ENCODE measurements at places on chromosomes 2 and 18.

- DNase-seq, result no peak
Measured at GRCh38 chr2:121944072-121944831, 188.8 kb downstream of the TSN start.

- DNase-seq, result no peak
Measured at GRCh38 chr2:163081754-163082153, 243.2 kb upstream of the KCNH7 start.

GRCh38 chr2:232511336-232511890 lies 8.8 kb upstream of the PRSS56 start:
- no peak for DNase-seq

DNA sequence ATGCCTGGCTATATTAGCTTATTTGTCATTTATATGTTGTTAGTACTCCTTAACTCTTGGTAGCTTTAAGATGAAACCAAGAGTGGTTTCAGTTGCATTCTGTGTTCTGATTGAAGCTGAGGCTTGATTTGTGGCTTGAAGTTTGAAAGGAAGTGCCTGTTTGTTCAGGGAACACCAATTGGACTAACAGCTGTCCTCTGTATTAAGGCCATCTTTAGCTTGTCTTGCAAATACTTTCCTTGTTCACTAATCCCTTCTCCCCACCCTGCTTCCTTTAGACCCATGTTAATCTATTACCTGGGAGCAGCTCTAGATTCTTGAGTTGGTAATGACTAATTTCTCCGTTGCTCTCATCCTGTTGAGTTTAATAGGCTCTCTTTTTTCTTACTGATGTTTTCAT lies 13.4 kb downstream of the ITGA6 start:
- no peak for DNase-seq

DNA sequence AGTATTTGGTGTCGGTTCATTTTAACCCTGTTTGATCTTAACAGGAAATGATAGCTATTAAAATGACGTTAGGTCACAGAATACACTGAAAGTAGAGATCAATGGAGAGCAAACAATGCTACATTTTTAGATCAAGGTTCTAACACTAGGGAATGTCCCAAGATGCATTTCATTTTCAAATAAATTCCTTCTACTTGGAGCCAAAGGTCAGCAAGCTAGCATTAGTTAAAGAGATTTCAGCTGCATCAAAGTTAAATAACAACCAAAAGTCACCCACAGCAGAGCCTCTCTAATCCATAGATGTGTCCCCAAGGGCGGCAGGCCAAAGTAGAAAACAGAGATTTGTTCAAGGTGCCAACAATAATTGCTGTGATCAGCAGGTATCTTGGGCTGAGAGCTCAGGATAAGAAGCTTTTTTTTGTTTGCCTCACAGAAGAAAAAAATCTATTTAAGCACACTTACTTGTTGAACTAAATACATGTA lies 1233.6 kb upstream of the TMEFF2 start:
- DNase-seq, result no peak

DNA sequence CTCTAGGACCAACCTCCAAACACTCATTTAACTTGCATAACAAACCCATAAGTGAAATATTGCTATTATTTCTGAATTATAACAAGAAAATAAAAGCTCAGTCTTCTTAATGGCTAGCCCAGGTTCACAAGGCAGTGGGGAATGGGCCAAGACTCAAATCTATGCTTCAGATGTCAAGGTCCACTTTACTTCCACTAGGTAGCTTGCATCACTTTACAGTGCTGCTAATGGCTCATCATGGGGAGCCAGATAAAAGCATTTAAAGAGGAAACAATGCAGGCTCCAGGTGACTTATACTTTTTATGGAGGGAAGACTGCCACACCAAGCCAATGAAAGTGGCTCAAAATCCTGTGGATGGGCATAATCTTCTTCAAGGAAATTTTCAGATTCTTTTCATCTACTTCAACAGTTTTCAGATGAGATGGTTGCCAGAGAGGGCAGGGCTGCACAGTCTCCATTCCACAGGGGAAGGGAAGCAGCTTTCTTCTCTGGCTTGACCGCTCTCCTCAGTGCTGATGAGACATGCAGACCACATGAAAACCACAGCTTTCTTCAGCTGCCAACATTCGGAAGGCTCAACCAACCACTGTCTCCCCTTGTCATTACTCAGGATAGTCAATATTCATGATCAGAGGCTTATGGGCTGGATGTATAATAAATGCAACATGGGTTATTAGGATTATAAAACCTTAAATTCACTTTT lies 361.9 kb upstream of the MEX3C start:
- no peak for DNase-seq

DNA sequence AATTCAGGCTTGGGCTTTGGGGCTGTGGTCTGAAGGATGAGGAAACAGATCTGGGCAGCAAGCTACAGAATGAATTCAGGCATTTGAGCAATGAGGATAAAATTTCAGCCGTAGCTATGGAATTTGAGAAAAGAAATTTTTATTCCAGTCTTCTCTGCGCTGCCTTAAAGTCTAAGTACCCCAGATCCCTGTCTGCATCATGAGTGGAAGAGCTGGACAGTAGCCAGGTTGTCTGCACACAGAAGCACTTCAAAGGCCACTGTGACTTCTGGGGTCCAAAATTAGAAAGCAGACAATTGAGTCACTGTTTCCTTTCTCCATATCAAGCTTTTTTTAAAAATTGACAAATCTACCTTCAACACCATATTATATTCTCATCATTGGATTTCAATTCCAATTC lies 787.6 kb upstream of the GCFC2 start:
- DNase-seq, result no peak

DNA sequence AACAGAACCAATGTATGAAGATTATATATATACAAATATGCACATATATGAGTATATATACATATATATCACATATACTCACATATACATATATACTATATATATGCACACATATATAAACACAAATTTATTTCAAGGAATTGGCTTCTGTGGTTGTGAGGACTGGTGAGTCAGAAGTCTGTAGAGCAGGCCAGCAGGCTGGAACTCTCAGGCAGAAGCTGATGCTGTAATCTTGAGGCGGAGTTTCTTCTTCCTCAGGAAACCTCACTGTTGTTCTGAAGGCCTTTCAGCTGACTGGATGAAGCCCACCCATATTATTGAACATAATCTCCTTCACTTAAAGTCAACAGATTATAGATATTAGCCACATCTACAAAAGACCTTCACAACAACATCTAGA lies 143.9 kb upstream of the CREB1 start:
- DNase-seq, result no peak

DNA sequence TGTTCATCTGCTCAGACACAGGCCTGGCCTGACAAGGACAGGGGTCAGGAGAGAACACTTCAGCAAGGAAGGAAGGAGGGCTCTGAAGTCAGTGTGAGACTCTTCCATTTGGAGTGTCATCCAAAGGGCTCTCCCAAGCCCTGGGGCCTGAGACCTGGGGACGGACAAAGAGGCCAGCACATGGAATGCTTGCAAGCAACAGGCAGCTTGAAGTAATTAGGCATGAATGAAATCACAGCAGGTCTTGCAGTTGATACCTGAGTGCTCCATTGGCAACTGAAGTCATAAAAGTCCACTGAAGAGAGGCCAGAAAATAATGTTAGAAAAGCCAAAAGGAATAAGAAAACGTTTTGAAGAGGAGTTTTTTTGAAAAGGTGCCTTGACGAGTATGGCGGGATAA lies 231.7 kb downstream of the VAPA start:
- DNase-seq, result no peak

GRCh38 chr2:86221066-86221684 lies 21.9 kb downstream of the MRPL35 start:
- peak; percentile 57 for DNase-seq

DNA sequence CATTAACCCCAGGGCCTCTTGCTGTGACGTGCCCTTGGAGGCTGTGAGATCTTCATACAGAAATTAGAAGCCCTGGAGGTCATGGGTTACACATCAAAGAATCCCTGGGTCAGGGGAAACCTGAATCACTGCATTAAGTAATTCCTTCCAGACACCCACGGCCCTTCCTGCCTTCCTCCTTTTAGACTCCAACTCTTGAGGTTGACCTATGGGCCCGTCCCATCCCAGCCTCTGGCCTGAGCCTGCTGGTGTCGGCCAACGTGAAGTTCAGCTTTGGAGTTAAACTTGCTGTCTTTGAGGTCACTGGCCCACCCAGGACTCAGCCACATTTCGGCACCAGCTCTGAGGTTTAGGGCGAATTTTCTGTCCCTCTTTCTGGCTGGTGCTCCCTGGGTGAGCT lies 198.3 kb downstream of the ACKR3 start:
- DNase-seq, result no peak

- DNase-seq, result no peak
Measured at GRCh38 chr18:26543373-26543772, 5.0 kb downstream of the KCTD1 start.

DNA sequence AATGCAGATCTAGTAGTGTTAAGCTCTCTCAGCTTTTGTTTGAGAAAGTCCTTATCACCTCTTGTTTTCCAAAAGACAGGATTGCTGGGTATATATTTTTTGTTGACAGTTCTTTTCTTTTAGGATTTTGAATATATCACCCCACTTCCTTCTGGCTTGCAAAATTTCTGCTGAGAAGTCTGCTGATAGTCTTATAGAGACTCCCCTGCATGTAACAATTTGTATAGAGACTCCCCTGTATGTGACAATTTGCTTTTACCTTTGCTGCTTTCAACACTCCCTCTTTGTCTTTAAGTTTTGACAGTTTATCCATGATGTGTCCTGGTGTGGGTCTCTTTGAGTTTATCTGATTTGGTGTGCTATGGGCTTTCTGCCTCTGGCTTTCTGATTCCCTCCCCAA lies 115.0 kb upstream of the CCDC85A start:
- DNase-seq, result no peak

DNA sequence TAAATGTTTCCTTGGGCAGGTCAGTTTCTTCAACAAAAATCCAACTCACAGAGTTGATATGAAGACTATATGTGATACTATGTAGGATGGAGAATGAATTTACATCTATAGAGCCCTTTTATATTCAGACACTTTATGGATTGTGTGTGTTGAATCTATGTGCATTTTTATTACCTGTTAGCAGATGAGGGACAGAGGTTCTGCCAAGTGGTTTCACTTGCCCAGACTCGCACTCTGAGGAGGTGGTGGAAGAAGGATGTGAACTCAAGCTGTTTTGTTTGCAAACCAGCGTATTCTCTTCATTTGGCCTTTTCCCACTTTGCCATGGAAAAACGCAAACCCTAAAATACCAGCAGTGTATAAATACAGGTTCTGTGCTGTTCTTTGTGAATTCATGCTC lies 237.6 kb downstream of the TDRD15 start:
- DNase-seq, result no peak

GRCh38 chr2:60152226-60152833 lies 401.1 kb downstream of the BCL11A start:
- DNase-seq, result peak; percentile 6

- no peak for DNase-seq
Measured at GRCh38 chr2:206764673-206765241, 371 bp downstream of the MDH1B start.

- no peak for DNase-seq
Measured at GRCh38 chr2:62662554-62662953, 43.0 kb upstream of the EHBP1 start.

GRCh38 chr2:16141641-16141921 lies 201.2 kb downstream of the MYCN start:
- DNase-seq, result no peak

GRCh38 chr2:44304258-44304657 lies 29.0 kb downstream of the SLC3A1 start:
- DNase-seq, result no peak

GRCh38 chr18:22698711-22699110 lies 234.4 kb upstream of the RBBP8 start:
- DNase-seq, result no peak

DNA sequence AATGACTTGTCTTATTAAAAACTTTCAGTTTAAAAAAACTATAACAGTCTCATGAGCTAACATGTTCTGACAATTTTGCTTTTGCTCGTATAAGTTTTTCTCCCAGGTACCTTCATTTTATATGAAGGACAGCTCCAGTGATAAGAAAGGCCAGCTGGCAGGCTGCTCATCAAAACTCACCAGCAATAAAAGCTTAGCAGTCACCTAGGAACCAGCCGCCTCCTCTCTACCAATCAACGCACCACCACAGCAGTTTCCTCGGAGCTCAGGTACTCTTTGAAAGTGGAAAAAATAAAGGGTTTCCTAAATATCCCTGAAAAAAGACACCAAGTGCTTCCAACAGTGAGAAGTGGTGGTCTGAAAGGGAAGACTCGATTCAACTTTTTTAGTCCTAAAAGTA lies 100.9 kb upstream of the CCDC150 start:
- no peak for DNase-seq

- DNase-seq, result no peak
Measured at GRCh38 chr2:25112113-25112512, 56.3 kb downstream of the POMC start.

DNA sequence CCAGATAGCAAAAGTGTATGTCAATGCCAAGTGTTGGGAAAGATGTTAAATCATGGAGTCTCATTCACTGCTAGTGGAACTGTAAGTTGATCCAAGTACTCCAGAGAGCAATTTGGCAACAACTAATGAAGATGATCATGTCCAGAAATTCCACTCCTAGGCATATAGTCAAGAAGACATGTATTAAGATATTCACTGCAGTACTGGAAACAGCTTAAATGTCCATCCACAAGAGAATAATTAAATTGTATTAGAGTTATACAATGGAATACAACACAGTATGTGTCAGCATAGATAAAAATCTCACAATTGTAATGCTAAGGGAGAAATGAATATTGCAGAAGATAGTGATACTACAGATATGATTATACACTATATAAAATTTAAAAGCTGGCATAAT lies 15.2 kb upstream of the LBH start:
- DNase-seq, result no peak

- DNase-seq, result no peak
Measured at GRCh38 chr2:24163186-24163585, 11.7 kb upstream of the FAM228A start.

All from CD4-positive, alpha-beta T cell treated with Interleukin-21 for 1 hour (primary cell).